Activated CD4-positive, alpha-beta T cell treated with anti-CD3 and anti-CD28 coated beads, Interleukin-2, amount 10 ng/mL, durations not matched to agents 7 days and 5 days (primary cell): ENCODE measurements at places on chromosomes 1 and 21. TPM values are rescaled to one million over a fixed set of nuclear protein-coding genes. Genes with fewer than 3 reads are reported as not detected.

The CD1E gene
- total RNA-seq, result not detected

The APOBEC4 gene
- not detected for total RNA-seq

The MTOR gene
- 49.2 TPM for total RNA-seq

The HSD3B2 gene
- total RNA-seq, result not detected
